NCI-H187 (cell line): ENCODE measurements at places on chromosomes 16 and 17.
A peak's percentile ranks its signal among the peaks of the same experiment; 100 is the strongest.

DNA sequence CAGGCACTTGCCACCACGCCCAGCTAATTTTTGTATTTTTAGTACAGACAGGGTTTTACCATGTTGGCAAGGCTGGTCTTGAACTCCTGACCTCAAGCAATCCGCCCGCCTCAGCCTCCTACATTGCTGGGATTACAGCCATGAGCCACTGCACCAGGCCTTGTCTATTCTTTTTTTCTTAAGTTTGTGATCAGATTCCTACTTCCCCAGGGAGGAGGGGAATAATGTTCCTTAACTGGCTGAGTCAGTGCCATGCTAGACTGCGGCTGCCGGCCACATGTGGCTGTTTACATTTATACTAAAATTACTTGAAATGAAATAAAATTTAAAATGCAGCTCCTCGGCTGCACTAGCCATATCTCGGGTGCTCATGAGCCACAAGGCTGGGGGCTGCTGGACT is 27.8 kb upstream of the USP36 start:
- DNase-seq: no peak

DNA sequence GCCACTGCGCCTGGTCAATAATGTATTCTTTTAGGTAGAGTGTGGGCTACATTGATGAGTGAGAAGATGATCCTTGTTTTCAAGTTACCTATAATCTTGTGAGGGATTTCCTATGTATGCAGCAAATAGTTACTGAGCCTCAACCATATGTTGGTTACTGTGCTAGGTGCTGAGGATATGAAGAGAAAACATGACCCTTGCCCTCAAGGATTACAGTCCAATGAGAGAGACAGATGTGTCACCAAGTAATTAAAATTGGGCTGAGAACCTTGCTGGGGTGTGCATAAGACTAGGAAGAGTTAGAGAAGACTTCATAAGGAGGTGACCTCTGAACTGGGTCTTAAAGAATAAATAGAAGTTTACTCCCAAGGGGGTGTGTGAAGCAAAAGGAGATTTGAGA is 7.4 kb downstream of the POLR2A start:
- no peak for DNase-seq

GRCh38 chr16:81987706-81988105 is 23.6 kb downstream of the SDR42E1 start:
- DNase-seq: no peak

GRCh38 chr16:50533317-50533716 is 14.9 kb upstream of the NKD1 start:
- DNase-seq: no peak

GRCh38 chr16:11611871-11612664 is 25.3 kb upstream of the LITAF start:
- no peak for DNase-seq

DNA sequence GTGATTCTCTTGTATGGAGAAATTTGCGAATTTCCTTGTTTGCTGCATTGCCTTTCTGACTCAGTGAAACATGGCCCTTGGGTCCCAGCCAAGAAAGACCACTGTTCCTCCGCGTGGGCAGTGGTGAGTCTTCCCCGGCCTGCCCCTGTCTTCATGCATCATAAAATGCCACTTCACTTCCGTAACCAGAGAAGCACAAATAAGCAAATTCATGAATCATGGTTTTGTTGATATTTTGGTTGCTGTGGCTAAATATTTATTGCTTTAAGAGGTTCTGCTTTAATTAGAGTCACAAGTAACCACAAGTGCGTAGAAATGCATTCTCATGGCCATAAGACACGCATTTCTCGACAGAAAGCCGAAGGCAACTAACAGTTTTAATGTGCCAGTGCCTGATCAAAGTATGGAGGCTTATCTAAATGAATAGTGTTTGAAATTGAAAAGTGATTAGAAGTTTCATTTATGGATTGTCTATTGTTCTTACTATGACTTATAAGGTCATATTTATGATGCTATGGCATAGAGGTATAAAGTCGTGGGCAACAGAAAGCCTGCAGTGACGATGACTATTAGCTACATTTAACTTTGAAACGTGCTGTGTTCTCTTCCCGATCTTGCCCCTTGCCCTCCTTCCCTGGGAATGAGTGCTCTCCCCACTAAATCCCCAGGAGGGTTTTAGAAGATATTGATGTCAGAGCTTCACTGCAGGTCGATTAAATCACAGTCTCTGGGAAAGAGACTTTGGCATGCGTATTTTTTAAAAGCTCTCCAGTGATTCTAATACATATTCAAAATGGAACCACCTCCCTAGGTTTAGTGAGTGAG is 76.0 kb downstream of the WIPI1 start:
- no peak for DNase-seq

DNA sequence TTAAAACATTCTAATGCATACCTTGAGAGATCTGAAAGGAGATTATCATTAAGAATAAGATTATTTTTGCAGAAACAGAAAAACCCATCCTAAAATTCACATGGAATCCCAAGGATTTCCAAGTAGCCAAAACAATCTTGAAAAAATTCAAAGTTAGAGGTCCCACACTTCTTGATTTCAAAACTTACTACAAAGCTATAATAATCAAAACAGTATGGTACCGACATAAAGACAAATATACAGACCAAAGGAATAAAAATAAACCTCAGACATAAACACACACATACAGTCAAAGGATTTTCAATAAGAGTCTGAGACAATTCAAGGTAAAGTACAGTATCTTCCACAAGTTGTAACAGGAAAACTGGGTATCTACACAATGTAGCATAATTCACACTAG is 16.2 kb downstream of the C16orf87 start:
- DNase-seq: no peak

GRCh38 chr17:42517516-42517915 is 18.5 kb upstream of the NAGLU start:
- DNase-seq: no peak

DNA sequence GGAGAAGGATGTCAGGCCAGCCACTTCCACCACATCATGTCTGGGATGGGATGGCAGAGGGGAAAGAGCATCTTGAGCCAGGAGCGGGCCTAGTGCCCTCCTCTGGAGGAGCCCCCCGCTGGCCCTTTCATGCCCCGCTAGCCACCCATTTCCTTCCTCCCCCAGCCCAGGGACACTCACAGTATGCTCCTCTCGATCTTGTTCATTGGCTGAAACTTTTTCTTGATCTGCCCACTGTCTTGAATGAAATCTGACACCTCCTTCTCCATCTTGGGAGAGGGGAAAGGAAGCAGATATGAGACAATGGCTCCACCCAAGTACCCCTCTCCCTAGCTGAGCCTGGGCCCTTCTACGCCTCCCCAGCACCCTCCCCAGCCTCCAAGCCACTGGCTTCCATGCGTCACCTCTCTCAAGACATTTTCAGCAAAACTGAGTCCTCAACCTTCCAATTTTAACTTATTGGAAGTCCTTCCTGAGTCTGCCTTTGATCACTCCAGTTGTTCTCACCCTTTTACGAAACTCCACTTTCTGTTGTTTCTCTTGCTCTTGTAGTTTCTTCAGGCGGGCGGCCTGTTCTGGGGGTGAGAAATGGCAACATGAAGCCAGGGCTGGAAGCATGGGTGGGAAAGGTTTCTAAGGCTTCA is 7.2 kb downstream of the SPAG7 start:
- DNase-seq: no peak

DNA sequence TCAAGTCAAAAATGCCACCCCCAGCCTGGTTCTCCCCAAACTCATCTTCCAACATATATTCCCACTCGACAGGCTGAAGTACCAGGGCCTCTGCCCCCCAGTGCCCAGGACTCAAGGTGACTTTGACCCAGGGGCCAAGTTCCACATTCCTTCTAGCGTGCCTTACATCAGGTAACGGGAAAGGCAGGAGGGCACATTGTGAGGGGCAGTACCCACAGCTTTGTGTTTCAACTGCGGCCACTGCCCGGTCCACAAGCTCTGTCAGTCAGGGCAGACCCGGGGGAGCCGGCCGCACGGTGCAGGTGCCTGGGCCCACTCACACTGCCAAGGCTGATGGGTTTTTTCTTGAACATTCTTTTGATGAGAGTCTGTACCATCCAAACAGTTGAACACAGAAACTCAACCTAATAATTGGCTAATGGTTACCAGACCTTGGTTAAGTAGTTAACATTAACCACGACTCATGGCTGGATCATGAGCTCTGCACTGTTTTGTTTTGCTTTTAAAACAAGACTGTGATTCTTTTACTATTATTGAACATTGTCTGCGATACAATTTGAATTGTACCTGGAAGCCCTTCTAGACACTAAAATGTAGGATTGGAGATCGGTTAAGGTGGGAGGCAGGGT is 17.6 kb downstream of the ACE start:
- DNase-seq: no peak

GRCh38 chr16:56615353-56615752 is 7.0 kb downstream of the MT2A start:
- DNase-seq: no peak

DNA sequence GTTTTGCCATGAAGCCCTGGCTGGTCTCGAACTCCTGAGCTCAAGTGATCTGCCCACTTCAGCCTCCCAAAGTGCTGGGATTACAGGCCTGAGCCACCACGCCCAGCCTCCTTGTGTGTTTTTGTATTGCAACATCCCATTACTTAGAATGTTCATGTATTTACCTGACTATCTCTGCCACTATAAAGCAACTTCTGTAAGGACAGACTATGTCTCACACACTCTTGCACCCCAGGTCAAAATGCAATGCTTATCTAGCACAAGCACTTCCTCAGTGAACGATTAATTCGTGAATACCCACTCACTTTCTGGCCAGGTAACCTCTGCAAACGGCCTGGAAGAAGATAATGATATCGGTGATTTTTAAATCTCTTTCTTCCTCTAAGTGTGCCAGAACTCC is 82.6 kb downstream of the NDEL1 start:
- no peak for DNase-seq

DNA sequence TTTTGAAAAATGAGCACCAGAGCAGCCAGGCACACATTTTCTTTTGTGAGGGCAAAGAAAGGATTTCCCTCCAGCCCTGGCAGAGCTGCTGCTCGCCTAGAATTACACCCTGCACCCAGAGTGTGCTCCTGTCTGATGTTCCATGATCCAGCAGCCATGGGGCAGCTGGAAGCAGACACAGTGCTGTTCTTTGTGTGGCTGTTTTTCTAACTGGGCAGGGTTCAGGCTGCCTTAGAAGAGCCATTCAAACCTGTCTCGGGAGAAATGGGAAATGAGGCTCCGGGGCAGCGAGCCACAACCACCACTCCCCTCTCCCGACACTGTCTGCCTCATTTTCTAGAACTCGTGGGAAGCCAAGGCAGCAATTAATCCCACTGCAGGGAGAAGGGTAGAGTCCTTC is 28.9 kb downstream of the LITAF start:
- DNase-seq: no peak

- DNase-seq: peak; percentile 53
Measured at GRCh38 chr17:63445571-63445953, 544 bp downstream of the CYB561 start.

DNA sequence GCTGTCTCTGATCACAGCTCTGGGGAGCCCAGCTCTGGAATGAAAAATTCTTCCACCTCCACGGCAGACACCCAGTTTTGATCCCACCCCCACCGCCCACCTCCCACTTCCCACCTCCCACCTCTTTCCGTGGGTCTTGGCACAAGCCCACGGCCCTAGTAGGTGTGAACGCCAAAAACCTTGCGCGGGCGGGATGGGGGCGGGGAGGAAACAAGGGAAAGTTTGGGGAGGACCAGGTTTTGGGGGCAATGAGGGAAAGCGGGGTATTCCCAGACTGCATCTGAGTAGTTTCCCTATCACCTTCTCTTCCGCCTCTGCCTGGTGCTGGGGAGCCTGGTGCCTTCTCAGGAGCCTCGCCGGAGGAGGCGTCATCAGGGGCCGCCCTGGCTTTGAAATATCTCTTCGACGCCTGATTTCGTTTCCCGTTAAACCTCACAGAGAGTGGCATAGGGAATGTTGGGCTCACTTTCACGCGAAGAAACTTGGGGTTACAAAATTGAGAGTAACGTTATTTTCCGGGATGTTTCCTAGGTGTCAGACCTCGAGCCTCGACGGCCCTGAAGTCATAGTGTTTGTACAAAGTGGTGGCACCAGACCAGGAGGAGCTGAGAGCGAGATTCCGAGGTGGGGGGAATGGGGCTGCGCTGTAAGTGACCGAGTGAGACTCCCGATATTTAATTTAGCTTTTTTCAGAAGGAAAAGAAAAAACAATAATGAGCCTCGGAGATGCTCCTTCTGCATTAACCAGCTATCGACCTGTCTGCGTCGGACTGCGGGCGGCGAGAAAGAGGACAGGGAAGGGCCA is 1.6 kb upstream of the IRX3 start:
- no peak for DNase-seq

GRCh38 chr17:9206741-9207332 is 185.5 kb downstream of the NTN1 start:
- no peak for DNase-seq

GRCh38 chr16:57985204-57986181 is 14.6 kb upstream of the CNGB1 start:
- no peak for DNase-seq

- no peak for DNase-seq
Measured at GRCh38 chr17:55134486-55135157, 130.1 kb upstream of the HLF start.

DNA sequence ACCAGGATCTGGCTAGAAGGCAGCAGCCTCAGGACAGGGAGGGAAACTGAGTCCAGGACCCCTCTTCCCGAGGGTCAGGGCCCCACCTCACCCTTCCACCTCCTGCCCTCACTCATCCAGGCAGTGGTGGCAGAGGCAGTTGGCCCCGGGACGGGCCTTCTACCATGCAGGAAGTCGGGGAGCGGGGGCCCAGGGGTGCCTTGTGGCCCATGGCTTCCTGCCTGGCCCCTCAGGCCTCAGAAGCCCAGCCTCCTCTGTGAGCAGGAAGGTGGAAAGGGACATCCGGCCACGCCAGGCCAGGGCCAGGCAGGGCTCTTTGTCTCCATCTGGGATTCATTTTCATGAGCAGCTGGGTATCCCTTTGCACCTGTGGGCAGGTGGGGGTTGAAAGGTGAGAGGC is 58.5 kb downstream of the BAHCC1 start:
- no peak for DNase-seq

DNA sequence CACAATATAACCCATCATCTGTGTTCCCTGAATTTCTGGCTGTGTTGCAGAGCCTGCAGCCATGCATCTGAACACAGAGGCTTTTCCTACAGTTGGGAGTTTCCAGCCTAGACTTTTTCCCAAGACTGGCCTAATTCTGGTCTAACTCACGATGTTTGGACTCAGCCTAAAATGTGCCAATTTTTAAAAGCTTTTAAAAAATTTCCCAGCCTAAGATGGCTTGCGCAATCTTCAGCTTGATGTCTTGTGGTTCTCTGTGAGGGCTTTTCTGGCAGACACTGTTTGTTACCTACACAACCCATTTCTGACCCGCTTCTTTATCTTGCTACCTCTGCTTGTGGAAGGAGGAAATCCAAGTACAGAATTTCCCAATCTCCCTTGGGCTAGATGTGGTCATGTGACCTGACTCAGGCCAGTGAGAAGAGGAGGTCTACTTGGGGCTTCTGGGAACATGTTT is 72.7 kb upstream of the GAS7 start:
- DNase-seq: no peak

GRCh38 chr17:6239241-6239798 is 169.1 kb downstream of the WSCD1 start:
- DNase-seq: no peak

DNA sequence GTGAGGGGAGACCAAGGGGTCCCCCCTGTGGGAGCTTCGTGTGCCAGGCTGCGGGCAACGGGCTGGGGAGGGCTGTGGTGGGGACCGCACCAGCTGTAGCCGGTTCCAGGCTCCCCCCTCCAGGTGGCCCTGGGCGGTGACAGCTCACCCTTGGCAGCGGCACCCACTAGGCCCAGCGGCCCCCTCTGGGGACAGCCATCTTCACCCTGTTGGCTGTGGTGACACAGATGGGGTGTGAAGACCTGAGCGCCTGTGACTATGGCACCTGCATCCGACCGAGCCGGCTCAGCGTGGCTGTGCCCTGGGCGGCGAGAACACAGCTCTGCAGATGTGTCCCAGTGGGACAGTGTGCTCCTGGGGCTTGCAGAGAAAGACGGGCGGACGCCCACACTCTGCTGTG is 1.1 kb upstream of the C1QTNF8 start:
- DNase-seq: no peak
